ENCODE measurements at places on chromosomes 12 and 14. TPM values are rescaled to one million over a fixed set of nuclear protein-coding genes. Genes with fewer than 3 reads are reported as not detected.

DNA sequence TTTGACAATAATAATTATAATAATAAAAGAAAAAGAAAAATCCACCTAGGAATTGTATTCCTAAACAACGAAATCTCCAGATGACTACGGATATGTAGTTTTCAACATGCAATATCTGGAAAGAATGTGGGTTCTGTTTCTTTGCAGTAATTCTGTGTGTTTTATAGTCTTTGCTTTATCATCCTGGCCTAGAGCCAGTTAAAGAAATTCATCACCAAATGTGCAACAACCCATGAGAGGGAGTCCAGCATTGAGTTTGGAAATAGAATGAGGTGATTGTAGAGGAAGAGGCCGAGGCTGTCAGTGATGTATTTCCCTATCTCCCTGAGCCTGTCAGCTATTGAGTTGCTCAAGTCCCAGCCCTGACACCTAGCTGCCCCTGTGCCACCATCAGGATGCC, 200.5 kb upstream of the DCN start:
- no peak overlapping the region for H3K4me3 ChIP-seq
- peaks cover 9% of the 10 kb centered on the region for H3K4me1 ChIP-seq
- no peak overlapping the region for H3K27ac ChIP-seq
- DNase-seq, result no peak

DNA sequence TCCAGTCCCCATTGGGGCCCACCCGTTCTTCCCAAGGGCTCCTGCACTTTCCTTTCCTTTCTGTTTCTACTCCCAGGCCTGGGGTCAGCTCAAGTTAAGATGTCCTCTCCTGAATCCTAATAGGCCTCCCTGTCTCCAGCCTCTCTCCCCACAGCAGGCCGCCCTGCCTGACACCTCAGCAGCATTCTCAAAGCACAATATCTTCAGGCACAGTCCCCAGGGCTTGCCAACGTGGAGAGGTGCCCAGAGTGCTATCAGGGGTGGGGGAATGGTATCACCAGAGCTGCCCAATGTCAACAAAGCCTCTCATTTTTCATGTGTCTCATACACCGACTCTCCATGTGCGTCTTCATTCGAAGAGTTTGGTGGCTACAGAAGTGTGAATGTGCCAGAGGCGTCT, 123.0 kb downstream of the FOXN3 start:
- peaks cover 64% of the 10 kb centered on the region for H3K4me1 ChIP-seq
- no peaks in the 10 kb centered on the region for H3K27me3 ChIP-seq
- no peaks in the 10 kb centered on the region for H3K36me3 ChIP-seq

DNA sequence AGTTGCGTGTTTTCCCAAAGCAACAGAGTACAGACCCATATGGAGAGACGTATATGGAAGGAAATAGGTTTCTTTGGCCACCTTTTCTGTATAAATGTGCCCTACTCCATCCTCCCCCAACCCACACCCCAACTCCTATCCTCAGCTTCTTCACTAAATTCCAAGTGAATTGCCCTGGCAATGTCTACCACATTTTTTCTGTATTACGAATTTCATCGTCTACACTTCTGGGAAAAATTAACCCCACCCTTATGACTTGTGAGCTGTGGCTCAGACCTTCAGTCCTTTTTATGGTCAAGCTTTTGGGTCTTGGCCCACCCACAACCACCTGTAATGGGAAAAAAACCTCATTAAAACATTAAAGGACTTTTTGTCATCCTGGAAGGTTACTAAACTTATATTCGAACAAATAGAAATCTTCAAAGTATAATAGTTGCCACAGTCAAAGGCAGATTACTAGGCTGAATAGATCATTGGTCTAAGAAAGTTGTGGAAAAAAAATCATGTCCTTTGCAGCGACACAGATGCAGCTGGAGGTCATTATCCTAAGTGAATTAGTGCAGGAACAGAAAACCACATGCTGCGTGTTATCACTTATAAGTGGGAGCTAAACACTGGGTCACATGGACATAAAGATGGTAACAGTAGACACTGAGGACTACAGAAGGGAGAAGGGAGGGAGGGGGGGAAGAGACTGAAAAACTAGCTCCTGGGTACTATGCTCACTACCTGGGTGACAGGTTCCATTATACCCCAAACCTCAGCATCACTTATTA, 15.7 kb upstream of the NFKBIA start:
- no peak overlapping the region for H3K27ac ChIP-seq
- H3K36me3 ChIP-seq, result no peaks in the 10 kb centered on the region
- peaks cover 33% of the 10 kb centered on the region for H3K4me1 ChIP-seq
- H3K4me3 ChIP-seq, result no peak overlapping the region

- no peaks in the 10 kb centered on the region for H3K36me3 ChIP-seq
- H3K4me1 ChIP-seq, result no peaks in the 10 kb centered on the region
- peaks cover 32% of the 10 kb centered on the region for H3K27me3 ChIP-seq
Observed at GRCh38 chr14:72613975-72614319, 280.0 kb downstream of the DPF3 start.

GRCh38 chr14:101336183-101336582, 225.1 kb upstream of the DIO3 start:
- H3K27ac ChIP-seq, result no peak overlapping the region
- no peak for DNase-seq
- no peaks in the 10 kb centered on the region for H3K36me3 ChIP-seq
- H3K4me1 ChIP-seq, result no peaks in the 10 kb centered on the region
- no peak overlapping the region for H3K4me3 ChIP-seq

DNA sequence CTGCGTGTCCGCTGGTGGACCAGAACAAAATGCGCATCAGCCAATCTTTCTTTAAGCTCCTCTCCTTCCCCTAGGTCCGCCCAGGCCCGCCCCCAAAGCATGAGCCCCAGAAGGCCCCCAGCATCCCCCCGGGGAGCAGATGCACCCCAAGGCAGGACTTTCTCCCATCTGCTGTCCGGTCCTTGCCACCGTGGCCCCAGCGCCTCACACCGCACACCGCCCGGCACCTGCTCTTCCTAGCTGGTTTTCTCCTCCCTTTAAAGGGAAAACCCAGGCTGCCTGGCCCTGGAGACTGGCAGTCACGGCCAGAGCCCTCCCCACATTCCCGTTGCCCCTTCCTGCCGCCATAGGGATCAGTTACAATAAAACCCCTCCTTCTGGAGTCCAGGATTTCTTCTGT, 30.2 kb downstream of the RIMBP2 start:
- H3K27me3 ChIP-seq, result peaks cover 20% of the 10 kb centered on the region
- no peak overlapping the region for H3K4me3 ChIP-seq
- no peaks in the 10 kb centered on the region for H3K36me3 ChIP-seq

GRCh38 chr14:28570391-28570790, 196.2 kb upstream of the FOXG1 start:
- H3K27me3 ChIP-seq, result no peaks in the 10 kb centered on the region
- no peak overlapping the region for H3K4me3 ChIP-seq
- no peak overlapping the region for H3K27ac ChIP-seq
- DNase-seq, result no peak

DNA sequence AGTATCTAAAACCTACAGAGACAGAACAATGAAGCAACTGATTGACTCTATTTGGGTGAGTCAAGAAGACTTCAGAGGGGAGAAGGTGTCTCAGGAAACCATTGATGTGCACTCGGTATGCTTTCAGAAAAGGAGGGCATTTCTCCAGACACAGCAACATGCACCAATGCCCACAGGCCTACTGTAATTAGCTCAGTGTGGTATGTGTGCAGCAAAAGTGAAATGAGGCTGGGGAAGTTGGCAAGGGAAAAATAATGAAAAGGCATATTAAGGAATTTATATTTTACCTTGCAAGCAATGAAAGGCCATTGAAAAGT, 158.4 kb upstream of the GRIP1 start:
- H3K36me3 ChIP-seq, result no peaks in the 10 kb centered on the region
- H3K4me3 ChIP-seq, result no peak overlapping the region
- DNase-seq, result no peak
- H3K27ac ChIP-seq, result no peak overlapping the region
- peaks cover 8% of the 10 kb centered on the region for H3K4me1 ChIP-seq

DNA sequence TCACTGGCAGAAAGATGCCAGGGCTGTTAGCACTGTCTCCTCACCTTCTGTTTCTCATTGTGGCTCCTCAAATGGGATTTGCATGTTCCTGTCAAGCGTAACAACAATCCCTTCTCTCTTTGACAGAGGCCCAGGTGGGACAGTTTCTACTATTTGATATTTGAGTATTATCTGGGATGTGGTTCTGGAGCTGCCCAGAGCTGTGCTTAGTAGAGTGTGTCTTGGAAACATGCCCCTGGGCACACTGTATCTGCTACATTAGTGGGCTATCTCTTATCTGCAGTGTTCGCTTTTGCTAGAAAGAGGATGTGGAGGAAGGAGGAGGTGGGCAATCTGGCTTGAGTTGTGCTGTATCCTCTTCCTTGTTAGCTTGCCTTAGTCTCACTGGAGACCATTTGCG, 3.8 kb upstream of the ACADS start:
- H3K4me1 ChIP-seq, result peaks cover 16% of the 10 kb centered on the region
- no peak overlapping the region for H3K4me3 ChIP-seq
- no peaks in the 10 kb centered on the region for H3K27me3 ChIP-seq

- no peak overlapping the region for H3K4me3 ChIP-seq
- peaks cover 2% of the 10 kb centered on the region for H3K36me3 ChIP-seq
- H3K27me3 ChIP-seq, result peaks cover 23% of the 10 kb centered on the region
- DNase-seq, result no peak
- no peaks in the 10 kb centered on the region for H3K4me1 ChIP-seq
Observed at GRCh38 chr14:104917116-104917515, 7.6 kb upstream of the PLD4 start.

GRCh38 chr12:49274396-49275069, 9.7 kb downstream of the TUBA1C start:
- H3K27ac ChIP-seq, result no peak overlapping the region
- no peak for DNase-seq

DNA sequence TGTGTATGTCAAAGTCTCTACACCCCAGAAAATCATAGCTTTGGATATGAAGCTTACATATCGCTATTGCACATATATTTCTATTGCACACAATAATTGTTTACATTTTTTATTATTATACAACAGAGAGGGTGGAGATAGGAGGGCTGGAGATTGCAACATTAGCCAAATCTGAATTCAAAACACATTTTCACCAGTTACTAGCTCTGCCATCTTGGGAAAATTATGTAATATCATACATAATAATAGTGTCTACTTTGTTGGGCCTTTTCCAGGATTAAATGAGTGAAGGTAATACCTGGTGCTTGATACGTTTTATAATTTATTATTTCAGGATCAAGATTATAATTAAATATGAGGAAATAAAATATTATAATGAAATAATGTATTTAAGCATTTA, 507.4 kb upstream of the TBX3 start:
- H3K36me3 ChIP-seq, result no peaks in the 10 kb centered on the region
- no peak overlapping the region for H3K27ac ChIP-seq
- H3K4me1 ChIP-seq, result no peaks in the 10 kb centered on the region

DNA sequence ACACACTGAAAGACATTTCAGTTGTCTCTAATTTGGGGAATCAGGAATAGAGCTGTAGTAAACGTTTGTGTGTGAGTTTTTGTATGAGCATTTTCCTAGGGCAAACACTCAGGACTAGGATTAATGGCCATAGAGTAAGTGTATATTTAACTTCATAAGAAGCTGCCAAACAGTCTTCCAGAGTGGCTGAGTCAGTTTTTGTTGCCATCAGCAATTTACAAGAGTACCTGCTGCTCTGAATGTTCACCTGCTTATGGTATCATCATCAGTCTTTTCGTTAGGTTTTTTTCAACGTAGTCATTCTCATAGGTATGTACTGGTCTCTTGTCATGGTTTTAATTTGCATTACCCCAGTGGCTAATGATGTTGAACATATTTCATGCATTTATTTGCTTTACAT, 30.6 kb upstream of the TRHDE start:
- no peaks in the 10 kb centered on the region for H3K27me3 ChIP-seq
- no peaks in the 10 kb centered on the region for H3K4me1 ChIP-seq
- H3K36me3 ChIP-seq, result peaks cover 5% of the 10 kb centered on the region
- no peak overlapping the region for H3K4me3 ChIP-seq

GRCh38 chr14:20934148-20934762, 21.0 kb upstream of the RNASE2 start:
- H3K27me3 ChIP-seq, result no peaks in the 10 kb centered on the region
- DNase-seq, result no peak
- no peak overlapping the region for H3K27ac ChIP-seq
- H3K4me1 ChIP-seq, result no peaks in the 10 kb centered on the region
- no peak overlapping the region for H3K4me3 ChIP-seq

- H3K27ac ChIP-seq, result no peak overlapping the region
- peaks cover 14% of the 10 kb centered on the region for H3K36me3 ChIP-seq
- H3K4me3 ChIP-seq, result no peak overlapping the region
- no peaks in the 10 kb centered on the region for H3K27me3 ChIP-seq
Observed at GRCh38 chr12:442235-442884, 17.4 kb upstream of the B4GALNT3 start.

- H3K36me3 ChIP-seq, result no peaks in the 10 kb centered on the region
- H3K27ac ChIP-seq, result peak overlapping the region; percentile 5
- H3K4me1 ChIP-seq, result peaks cover 17% of the 10 kb centered on the region
- no peak for DNase-seq
- H3K27me3 ChIP-seq, result peaks cover 3% of the 10 kb centered on the region
- no peak overlapping the region for H3K4me3 ChIP-seq
Observed at GRCh38 chr12:76156726-76157125, 72.2 kb upstream of the NAP1L1 start.

GRCh38 chr14:90027842-90028241, 34.0 kb upstream of the KCNK13 start:
- H3K36me3 ChIP-seq, result peaks cover 24% of the 10 kb centered on the region
- H3K27me3 ChIP-seq, result no peaks in the 10 kb centered on the region

DNA sequence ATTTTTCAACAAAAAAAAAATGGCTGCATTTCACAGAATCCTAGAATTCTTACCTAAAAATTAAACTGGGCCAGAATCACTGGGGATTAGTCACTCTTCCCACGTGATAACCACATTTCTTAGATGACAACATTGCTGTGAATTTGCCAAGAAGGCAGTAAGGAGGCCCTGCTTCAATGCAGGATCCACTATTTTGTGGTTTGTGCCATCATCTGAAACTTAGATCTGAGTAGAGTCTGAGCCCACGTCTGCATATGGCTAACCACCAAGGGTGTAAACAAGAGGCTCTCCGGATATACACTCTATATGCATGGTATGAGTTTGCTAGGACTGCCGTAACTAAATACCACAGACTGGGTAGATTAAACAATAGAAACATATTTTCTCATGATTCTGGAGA, 24.4 kb upstream of the TBX5 start:
- H3K27ac ChIP-seq, result no peak overlapping the region
- H3K27me3 ChIP-seq, result peaks cover 33% of the 10 kb centered on the region
- DNase-seq, result no peak
- no peaks in the 10 kb centered on the region for H3K4me1 ChIP-seq
- no peak overlapping the region for H3K4me3 ChIP-seq
- H3K36me3 ChIP-seq, result no peaks in the 10 kb centered on the region

- H3K36me3 ChIP-seq, result no peaks in the 10 kb centered on the region
- no peaks in the 10 kb centered on the region for H3K4me1 ChIP-seq
- peak within 1 kb of the TSS; percentile 22 for H3K4me3 ChIP-seq
- no peaks in the 10 kb centered on the region for H3K27me3 ChIP-seq
- DNase-seq, result no peak
Observed at GRCh38 chr12:16347391-16348298, at the start of gene MGST1. Gene MGST1 (plus strand): TSS chr12:16347645. CDS start chr12:16354253, 6,608 bp downstream.

GRCh38 chr14:35122696-35123387, 490 bp downstream of the PRORP start:
- H3K27ac ChIP-seq, result peak overlapping the region; percentile 97
- peak overlapping the region; percentile 93 for H3K4me3 ChIP-seq
- DNase-seq, result no peak

The MUCL1 gene
- total RNA-seq, result 5.9 TPM

The SDR9C7 gene
- total RNA-seq, result not detected

The IQSEC3 gene
- 0.22 TPM for total RNA-seq

The SMIM41 gene
- total RNA-seq, result not detected

The CLEC2A gene
- not detected for total RNA-seq

The SYNDIG1L gene
- total RNA-seq, result not detected

The GSC gene
- not detected for total RNA-seq

The PSMB5 gene
- 121 TPM for total RNA-seq

The KRT74 gene
- not detected for total RNA-seq

The APOF gene
- not detected for total RNA-seq

The CD163 gene
- not detected for total RNA-seq

The SLC25A21 gene
- total RNA-seq, result not detected

All from natural killer cell treated with Interleukin-12 subunit alpha and Interleukin-12 subunit beta and Interleukin-15 and Interleukin-18, amount 100 ng/mL, for 72 hours (primary cell).